ENCODE measurements at places on chromosomes 16 and 17.

DNA sequence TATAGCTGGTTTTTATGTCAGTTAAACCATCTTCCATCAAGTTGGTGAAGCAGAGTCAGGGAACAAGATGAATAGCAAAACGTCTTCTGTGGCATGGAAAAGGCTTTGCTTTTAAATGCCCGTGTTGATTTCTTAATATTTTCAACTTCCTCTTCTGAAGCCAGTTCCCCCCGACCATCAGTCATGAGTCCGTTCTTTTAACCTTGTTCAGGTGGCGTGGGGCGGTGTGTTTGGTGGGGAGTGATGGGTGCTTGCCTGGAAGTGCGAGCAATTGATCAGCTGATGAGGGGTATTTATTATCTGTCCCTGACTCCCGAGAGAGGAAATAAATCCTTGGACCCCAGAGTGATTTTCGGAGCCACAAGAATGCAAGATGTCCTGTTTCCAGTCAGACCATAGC is 147.1 kb downstream of the WWOX start:
- no peak for DNase-seq

- DNase-seq, result no peak
These were observed 35.8 kb downstream of the MPRIP start for GRCh38 chr17:17077861-17078732.

DNA sequence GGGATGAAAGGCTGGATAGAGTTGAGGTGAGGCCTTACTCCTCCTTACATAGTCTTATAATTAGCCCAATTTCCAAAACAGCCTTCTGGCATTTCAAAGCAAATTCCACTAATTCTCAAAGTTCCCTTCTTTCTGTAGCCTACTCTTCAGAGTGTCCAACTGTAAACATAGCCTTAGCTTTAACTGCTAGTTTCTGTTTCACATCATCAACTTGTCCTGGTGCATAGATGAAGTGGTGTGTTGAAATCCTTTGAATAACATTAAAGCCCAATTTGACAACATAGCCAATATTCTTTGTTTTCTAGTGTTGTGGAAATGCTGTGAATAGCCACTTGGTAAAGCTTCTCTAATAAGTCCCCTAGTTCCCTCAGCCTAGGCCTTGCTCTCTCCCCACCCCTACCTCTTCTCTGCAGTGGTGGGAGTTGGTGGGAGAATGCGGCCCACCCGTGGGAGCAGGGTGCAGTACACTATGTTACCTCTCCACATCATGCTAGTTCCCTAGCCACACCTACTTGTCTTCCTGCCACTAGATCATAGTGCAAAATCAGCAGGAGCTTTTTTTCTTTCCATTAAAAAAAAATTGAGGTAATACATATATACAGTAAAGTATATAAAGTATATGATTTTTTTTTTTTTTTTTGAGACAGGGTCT is 127.0 kb upstream of the HAS3 start:
- DNase-seq, result no peak

- no peak for DNase-seq
These were observed 99.0 kb downstream of the C16orf78 start for GRCh38 chr16:49472598-49472997.

- DNase-seq, result no peak
These were observed 13.5 kb downstream of the NSRP1 start for GRCh38 chr17:30130121-30130520.

DNA sequence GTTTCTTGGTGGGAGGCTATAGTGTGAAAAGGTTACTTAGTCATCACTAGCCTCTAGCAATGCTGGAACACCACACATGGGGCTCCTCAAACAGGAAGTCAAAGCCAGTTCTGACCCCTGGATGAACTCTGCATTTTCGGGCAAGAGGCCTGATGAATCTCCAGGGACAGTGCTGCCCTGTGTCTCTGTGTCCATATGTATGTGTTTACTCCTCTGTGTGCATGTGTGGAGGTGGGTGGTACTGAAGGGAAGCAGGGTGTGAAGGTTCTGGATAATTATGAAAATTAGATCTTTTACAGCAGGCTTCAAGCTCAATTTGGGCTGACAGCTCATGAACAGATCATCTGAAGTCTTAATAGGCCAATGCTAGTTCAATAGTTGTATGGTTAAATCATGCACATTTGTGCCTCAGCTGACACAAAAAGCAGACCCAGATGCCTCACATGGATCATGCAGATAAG is 133.6 kb downstream of the SNX11 start:
- DNase-seq, result peak; percentile 56

GRCh38 chr16:57648125-57648524 is 19.7 kb downstream of the ADGRG1 start:
- no peak for DNase-seq

DNA sequence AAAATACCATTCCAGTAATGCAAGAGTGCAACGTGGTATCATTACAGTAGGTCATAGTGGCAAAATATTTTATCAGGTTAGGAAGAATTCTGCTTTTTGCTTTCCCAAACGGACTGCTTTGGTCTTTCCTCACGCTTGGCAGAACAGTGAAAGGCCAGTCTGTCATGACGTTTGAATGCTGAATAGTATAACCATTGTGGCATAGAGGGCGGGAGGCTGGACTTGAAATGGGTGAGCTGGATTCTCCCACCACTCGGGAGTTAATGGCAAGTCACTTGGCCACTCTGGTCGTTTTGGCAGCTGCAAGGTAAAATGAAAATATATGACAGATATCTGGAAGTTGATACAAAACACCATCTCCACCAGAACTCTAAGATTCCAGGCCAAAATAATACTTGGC is 391.2 kb downstream of the MAF start:
- no peak for DNase-seq

DNA sequence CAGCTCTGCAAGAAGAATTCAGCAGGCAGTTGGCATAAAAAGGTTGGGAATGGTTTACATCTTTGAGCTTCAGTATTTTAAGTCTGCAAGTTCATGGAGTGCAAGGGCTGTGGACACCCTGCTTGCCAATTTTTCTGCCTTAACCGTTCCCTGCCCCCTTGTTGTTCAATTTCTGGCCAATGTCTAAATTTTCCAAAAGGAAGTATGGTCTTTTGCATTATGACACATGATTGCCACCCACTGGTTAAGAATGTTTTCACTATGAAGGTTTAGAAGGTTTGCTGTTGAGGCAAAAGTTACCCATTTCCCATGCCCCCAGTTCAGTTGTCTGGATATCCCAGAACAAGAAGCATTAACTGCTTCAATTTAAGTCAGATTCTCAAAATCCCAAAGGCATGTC is 441.9 kb downstream of the CDH13 start:
- DNase-seq, result no peak

GRCh38 chr17:81132197-81132540 is 33.1 kb upstream of the PVALEF start:
- DNase-seq, result no peak

Measured in Right ventricle myocardium superior (tissue), 1 donor.